Fibroblast of skin of right quadriceps (primary cell): ENCODE measurements at places on chromosomes 4 and X.

DNA sequence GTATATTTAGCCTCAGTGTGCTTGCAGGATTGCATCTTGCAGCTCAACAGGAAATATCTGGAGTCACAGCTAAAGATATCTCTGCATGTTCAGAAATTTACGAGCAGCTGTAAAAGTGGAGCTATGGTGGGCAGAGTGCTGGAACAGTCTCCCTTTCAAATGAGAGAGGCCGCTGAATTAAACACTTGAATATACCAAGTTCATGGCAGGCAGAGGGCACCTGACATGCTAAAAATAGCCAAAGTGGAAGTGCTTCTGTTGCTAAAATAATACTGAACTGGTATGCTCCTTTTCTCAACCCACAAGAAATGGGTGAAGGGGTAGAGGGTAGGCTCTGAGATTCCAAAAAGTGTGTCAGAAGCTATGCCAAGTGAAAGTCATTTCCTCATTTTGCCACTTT, 98.1 kb downstream of the MGST2 start:
- peak; percentile 54 for DNase-seq

DNA sequence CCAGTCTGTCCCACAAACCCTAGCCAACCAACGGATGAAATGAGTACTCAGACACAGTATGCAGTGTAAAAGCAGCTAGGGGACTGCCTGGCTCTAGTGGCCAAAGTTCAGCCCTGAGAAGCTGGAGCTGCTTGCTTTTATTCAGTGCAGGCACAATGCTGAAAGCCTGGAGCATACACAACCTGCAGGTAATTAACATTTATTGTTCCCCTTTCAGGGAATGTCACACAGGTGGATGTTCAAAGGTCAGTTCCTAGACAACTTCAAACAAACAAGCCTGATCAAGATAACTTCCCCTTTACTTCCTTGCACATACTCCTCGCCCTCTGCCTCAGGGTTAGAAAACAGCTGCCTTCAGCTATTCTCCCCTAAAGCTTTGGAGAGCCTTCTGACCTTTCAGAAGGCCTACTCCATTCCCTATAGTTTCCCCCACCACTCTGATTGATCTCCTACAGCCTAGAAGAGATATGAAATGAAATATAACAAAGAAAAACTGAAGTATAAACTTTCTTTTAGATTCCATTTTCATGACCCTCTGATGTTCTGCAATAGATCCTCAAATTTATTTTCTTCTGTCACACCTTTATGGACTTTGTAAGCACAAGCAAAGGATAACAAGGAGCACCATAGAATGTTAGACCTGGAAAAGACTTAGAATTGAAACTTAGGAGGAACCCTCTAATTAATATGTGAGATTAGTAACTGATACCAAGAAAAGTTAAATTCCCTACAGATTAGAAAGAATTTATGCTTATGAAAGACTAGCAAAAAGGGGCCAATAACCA, 6.8 kb upstream of the DCAF8L1 start:
- DNase-seq, result no peak

DNA sequence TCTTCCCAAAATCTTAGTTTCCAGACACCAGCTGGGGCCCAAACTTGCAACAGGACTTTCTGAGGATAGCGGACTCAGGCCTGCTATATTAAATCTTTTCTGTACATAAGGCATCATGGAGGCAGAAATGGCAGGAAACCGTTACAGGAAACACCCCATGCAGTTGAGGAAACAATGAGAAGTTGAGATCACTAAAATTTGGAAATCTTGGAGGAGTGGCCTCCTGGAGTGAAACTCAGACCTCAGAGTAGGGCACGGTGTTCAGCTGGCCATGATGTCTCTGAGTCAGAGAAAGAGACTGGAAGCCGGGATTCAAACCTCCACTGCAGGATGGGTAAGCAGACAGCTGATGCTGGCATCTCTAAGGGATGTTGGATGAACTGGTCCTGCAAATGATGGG, 372.6 kb upstream of the CTSO start:
- no peak for DNase-seq

- DNase-seq, result peak; percentile 34
These were observed 116.7 kb upstream of the TMEM164 start for GRCh38 chrX:109886122-109886761.

GRCh38 chrX:77975755-77976154, 6.3 kb upstream of the PGAM4 start:
- no peak for DNase-seq

- DNase-seq, result no peak
These were observed 539 bp upstream of the SPCS3 start for GRCh38 chr4:176319151-176319703.

- no peak for DNase-seq
These were observed 1.6 kb downstream of the TBX22 start for GRCh38 chrX:80016182-80016581.

DNA sequence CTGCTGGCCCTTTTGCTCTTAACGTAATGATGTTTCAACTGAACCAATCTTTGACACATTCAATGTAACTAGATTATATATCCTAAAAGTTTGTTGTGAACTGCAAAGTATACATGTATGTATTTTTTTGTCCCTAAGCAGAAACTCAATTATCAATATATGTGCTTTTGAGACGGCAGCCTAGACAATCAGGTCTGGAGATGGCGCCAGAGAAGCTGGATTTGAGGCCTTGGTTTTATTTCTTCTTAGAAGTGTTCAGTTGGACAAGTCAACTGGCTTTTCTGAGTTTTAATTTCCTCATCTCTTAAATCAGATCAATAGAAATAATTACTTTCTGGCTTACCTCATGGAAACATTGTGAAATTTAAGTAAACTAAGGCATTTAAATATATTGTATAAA, 62.5 kb downstream of the DCAF8L1 start:
- peak; percentile 7 for DNase-seq

GRCh38 chr4:123844374-123844773, 447.8 kb downstream of the SPRY1 start:
- no peak for DNase-seq

DNA sequence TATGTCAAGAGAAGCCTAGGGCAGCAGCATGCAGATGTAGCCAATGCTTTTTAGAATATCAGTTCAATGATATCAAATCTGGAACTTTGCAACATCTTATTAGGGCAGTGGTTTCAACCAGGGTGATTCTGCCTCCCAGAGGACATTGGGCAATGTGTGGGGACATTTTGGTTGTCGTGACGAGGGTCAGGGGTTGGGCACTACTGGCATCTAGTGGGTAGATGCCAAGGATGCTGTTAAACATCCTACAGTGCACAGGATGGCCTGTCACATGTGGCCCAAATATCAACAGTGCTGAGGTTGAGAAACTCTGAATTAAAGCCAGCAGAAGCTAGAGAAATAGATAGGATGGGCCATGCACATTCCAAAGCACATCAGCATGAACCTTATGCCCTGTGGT, 152.3 kb downstream of the AMELX start:
- no peak for DNase-seq
